ENCODE measurements at places on chromosomes 11 and 22. TPM values are rescaled to one million over a fixed set of nuclear protein-coding genes. Genes with fewer than 3 reads are reported as not detected.

DNA sequence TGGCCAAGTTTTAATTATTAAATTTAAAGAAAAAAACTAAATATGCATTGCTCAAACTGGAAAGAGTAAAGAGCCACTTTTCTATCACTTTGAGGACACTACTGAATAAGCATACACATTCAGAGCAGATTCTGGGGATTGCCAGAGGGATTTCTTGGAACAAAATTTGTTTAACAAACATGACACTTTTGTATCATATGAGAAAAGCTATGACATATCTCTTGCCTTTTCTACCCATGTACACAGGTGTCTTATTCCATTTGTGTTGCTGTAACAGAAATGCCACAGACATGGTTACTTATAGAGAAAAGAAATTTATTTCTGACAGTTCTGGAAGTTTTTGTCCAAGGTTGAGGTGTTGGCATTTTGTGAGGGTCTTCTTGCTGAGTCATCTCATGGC is 13.5 kb upstream of the USP28 start:
- no peak for DNase-seq

- no peak for DNase-seq
These were observed 26.7 kb downstream of the ALG8 start for GRCh38 chr11:78112582-78113275.

GRCh38 chr11:38282718-38283117 is 1684.7 kb upstream of the RAG2 start:
- DNase-seq = no peak

GRCh38 chr22:47394504-47395440 is 632.3 kb downstream of the TBC1D22A start:
- DNase-seq = no peak

DNA sequence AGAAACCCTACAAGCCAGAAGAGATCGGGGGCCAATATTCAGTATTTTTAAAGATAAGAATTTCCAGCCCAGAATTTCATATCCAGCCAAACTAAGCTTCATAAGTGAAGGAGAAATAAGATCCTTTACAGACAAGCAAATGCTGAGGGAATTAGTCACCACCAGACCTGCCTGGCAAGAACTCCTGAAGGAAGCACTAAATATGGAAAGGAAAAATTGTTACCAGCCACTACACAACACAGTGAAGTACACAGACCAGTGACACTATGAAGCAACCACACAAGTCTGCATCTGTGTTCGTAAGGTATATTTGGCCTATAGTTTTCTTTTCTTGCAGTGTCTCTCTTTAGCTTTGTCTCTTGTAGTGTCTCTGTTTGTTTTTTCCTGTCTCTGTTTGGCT is 29.0 kb downstream of the TMEM225 start:
- no peak for DNase-seq

DNA sequence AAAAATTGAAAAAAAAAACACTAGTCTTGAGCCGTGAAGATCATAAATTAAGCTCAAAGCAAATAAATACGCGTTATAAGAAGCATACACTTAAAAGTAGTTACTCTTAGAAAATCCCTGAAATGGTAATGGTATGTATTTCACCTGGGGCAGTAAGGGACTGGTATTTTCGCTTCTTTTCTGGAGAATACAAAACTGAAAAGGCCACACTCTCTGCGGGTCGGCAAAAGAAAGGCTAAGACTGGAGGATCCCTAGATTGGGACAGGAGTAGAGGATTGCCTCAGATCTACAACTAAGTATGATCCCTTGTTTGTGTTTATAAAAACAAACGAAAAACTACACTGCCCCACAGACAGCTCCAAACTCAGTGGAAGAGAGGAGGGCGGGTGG is 617 bp downstream of the TSG101 start:
- no peak for DNase-seq

- no peak for DNase-seq
These were observed 59.4 kb upstream of the FTH1 start for GRCh38 chr11:62026739-62027370.

DNA sequence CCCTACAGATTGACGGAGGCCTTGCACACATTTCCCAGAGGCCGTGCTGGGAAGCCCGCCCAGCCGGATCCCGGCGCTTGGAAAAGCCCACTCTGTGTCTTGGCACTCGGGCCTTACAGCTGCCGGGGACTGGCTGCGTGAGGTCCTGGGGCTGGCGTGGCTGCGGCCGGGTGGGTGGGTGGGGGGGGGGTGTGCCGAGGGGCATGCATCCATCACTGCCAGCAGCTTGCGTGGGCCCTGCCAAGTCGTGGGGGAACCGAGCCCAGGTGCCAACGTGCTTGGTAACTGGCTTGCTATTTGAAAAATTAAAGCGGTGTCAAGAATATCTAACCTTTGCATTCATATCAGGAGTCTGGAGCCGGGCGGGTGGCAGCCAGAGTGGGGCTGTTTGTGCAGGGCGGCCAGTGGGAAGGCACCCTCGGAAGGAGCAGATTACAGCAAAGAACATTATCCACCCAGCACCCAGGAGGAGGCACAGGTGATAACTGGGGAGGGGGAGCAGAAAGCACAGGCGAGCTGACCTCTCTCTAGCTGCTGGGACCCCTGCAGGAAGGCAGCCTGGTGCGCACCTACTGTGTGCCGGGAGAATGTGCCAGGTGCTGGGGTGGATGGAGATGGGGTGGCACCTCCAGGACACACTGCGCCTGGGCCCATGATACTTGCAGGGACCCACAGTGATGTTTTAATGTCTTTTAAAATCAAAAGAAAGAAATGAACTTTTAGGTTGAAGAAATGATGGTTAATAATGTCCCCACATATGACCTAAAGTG is 28.5 kb upstream of the SMIM38 start:
- peak; percentile 79 for DNase-seq

- DNase-seq = peak; percentile 87
These were observed 79.0 kb downstream of the AASDHPPT start for GRCh38 chr11:106156290-106156937.

- no peak for DNase-seq
These were observed 336.2 kb downstream of the ETS1 start for GRCh38 chr11:128251140-128251539.

DNA sequence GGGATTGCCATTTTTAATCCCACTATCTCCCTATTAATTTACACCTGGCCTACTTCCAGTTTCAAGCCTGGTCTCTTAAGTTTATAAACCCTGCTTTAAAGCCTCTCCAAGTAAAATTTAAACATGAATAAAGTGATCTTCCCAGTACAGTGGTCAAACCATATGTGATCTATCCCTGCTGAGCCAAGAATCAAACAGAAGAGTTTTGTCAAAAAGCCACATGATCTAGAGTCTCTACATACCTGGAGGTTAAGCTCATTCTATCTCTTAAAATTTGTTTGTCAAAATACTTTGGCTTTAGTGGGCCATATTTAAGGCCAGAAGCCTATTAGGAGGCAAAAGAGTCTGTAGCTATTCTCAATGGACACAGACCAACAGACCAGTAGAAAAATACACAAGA is 42.9 kb upstream of the DDI1 start:
- no peak for DNase-seq

- peak; percentile 76 for DNase-seq
These were observed 397.8 kb downstream of the OPCML start for GRCh38 chr11:133134314-133135173.

GRCh38 chr11:6608726-6609501 is 3.1 kb downstream of the TAF10 start:
- no peak for DNase-seq

GRCh38 chr11:92087725-92088537 is 136.7 kb upstream of the FAT3 start:
- DNase-seq = no peak

DNA sequence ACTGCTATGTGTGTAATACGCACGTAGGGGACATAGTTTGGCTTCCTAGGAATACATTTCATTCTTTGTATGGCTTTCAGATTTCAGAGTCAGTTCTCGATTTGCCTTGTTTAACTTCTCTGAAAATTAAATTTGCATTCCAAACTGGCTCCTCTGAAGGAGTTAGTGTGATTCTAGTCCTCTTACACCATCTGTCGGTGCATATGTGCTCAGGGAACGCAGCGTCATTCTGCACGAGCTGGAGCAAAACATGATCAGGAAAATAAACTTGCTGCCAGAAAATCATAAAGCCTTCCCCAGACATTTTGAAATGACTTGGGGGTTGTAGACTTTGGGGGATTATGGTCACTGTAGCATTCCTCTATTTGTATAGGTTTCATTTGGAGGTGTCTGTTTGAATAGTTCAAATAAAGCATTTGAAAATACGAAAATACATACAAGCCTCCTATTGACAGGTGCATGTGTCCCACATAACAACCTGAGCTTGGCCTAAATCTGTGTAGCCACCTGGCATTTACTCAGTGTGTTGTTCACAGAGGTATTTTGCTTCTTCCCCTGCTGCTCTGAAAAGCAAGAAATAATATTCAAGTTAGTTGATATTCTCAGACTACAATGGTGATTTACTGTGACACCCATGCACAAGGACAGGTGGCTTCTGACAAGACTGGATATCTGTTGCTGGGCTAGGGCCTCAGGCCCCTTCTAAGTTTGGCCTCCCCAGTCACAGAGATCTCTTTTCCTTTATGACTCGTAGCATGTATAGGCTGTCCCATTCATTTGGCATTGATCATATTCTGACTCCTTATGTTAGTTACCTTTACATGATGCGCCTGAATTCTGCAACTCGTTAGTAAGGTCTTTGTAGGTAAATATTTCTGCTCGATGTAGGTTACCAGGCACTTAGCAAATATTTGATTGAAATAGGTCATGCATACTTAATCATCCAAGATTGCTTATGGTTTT is 81.6 kb upstream of the SORL1-AS1 start:
- peak; percentile 69 for DNase-seq

- no peak for DNase-seq
These were observed 15.3 kb downstream of the PTPN5 start for GRCh38 chr11:18776324-18776723.

DNA sequence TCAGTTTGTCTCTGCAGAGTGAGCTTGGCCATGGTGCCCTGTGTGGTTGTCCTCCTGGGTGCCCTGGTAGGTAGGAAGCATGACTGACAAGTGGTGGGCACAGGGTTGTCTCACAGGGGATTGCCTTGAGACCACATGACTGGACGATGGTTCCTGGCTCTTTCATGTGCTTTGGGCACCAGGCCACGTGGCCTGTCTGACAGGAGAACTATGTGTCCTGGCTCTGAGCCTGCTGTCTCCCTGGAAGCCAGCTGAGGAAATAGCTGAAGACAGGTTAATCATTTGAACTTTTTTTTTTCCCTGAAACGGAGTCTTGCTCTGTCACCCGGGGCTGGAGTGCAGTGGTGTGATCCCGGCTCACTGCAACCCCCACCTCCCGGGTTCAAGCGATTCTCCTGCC is 93.2 kb downstream of the LDLRAD3 start:
- no peak for DNase-seq

- DNase-seq = no peak
These were observed 78.1 kb downstream of the NFAM1 start for GRCh38 chr22:42353883-42354727.

GRCh38 chr11:67376873-67377808 is 3.7 kb upstream of the CLCF1 start:
- DNase-seq = peak; percentile 19

GRCh38 chr11:101176381-101176780 is 46.8 kb upstream of the PGR start:
- no peak for DNase-seq

DNA sequence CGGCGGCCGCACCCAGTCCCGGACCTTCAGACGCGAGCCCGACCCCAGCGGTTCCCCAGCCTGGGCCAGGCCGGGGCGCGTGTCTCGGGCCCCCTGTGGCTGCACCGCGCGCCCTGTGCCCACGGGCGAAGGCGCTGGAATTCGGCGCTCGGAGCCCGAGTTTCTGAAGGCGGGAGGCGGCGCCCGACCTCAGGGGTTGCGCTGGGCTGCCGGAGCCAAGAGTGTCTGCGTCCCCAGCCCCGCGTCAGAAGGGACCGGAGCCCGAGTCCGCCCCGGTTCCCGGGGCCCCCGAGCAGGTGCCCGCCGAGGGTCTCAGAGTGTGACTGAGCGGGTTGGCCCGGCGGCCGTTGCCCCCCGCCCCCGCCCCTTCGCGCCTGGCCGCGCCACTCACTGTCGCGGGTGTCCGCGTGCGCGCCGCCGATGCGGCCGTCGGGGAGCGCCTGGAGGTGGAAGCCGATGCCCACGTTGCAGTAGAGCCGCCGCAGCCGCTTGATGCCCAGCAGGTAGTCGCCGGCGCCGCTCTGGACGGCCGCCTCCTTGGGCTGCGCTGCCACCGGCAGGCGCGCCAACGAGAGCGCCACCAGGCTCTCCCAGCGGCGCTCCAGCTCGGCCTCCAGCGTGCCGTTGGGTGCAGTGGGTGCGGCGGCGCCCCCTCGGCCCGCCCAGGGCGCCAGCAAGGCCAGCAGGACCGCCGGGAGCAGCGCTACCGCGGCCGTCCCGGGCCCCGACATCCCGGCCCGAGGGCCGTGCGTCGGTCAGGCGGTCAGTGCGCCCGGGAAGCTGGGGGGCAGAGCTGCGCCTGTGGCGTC is 583 bp downstream of the FGF4 start:
- DNase-seq = no peak

- peak; percentile 29 for DNase-seq
These were observed 16.4 kb upstream of the SCGB1A1 start for GRCh38 chr11:62402226-62402959.

GRCh38 chr11:125287491-125288210 is 123.1 kb downstream of the PKNOX2 start:
- DNase-seq = no peak

DNA sequence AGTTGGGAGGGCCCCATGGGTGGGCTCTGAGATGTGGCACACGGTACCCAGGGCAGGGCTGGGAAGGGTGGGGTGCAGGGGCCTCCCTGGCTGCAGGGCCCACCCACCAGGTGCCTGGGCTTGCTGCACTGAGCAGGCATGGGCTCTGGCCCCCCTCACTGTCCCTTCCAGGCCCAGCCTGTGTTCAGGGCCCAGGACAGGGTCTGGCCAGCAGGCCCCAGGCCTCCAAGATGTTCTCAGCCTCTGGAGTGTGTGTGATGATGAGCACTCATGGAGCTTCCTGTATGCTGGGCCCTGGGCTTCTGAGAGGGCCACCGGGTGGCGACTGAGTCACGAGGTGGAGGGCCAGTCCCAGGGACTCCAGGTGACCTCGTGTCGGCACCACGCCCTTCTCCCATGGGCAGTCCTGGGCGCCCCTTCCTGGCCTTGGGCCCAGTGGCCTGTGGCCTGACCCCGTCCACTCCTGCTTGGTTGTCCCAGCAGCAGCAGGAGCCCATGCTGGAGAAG is 55.9 kb upstream of the CCDC188 start:
- peak; percentile 58 for DNase-seq

GRCh38 chr11:45105984-45106375 is 40.5 kb upstream of the PRDM11 start:
- DNase-seq = no peak

GRCh38 chr11:36153551-36153950 is 135.7 kb downstream of the COMMD9 start:
- no peak for DNase-seq

GRCh38 chr11:86447763-86448480 is 73.2 kb downstream of the CCDC81 start:
- no peak for DNase-seq

Gene RFPL2
- total RNA-seq = not detected

Gene OR4D5
- total RNA-seq = 4.4 TPM

Gene CDKN1C
- 52.1 TPM for total RNA-seq

Gene CYP2D6
- 0.92 TPM for total RNA-seq

Gene SCGB2A2
- not detected for total RNA-seq
